ENCODE measurements at places on chromosomes 6 and 20.

DNA sequence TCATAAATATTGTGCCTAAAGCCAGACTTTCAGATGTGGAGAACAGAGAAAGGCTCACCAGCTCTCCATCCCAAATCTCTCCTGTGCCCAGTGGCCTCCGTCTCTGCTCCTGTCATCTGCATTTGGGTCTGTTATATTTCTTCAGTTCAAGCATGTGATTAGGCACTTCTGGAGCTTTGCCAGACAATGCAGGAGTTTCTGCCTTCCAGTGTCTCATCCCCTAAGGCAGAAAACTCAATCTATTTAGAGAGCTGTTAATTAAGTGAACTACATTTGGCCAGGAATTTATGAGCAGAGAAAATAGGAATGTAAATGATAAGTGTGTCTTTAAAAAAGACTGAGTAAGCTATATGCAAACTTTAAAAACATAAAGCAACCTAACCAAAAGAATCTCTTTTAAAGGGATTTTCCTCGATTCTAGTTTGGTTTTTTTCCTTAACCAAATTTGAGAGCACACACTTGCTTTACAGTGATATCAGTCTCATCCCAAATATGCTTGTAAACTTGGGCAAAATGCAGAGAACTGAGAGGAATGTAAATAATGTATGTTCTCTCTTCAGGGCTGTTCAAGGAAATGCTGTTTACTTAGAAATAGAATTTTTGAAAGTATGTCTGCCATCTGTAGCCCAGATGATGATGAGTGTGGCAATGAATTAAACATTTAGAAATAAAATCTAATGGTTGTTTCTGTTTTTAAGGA lies 113.9 kb downstream of the ELOVL4 start:
- no peak for DNase-seq

GRCh38 chr6:112603726-112604125 lies 256.6 kb downstream of the RFPL4B start:
- DNase-seq = no peak

DNA sequence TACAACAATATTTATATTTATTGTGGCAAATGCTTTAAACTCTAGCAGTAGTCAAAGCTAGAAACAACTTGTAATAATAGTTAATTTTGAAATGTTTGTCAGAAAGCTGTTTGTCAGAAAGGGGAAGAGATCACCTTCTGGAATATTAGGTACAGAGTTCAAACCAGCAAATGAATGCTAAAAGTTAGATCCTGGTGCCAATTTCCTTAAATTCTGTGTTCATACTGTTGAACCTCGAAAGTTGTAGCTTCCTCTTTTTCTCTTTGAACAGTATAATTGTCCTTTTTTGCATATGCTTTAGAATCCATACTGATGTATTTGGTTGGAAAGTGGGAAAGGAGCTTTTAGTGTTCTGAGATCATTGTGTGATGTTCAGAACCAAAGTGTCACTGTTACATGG lies 22.4 kb downstream of the ITCH start:
- DNase-seq = no peak

- DNase-seq = no peak
Measured at GRCh38 chr6:113856375-113856624, 845 bp upstream of the MARCKS start.

DNA sequence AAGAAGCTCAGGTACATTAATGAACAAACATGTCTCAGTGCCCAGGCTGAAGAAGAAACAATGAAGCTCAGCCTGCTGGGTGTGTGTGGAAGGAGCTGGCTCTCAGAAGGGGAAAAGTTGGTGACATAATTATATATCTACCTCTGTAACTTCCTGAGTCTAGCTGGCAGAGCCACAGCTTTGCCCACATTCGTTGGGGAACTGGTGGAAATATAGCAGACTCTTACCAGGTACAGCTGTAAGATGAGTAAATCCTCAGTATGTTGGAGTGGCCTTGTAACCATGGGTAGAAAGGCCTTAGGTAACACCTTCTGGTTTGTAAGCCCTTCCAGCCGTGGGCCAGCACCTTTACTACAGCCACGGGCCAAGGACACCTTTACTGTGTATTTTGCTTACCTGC lies 29.9 kb upstream of the PNRC1 start:
- no peak for DNase-seq

GRCh38 chr6:11497881-11498280 lies 39.7 kb upstream of the TMEM170B start:
- DNase-seq = no peak

- DNase-seq = no peak
Measured at GRCh38 chr6:49915035-49915434, 48.7 kb upstream of the CRISP1 start.

Measured in stimulated activated naive CD4-positive, alpha-beta T cell treated with Interleukin-2 at 50 U/mL for 16 hours (primary cell).